Fibroblast of villous mesenchyme (primary cell): ENCODE measurements at places on chromosomes 6 and 20. TPM values are rescaled to one million over a fixed set of nuclear protein-coding genes. Genes with fewer than 3 reads are reported as not detected.

DNA sequence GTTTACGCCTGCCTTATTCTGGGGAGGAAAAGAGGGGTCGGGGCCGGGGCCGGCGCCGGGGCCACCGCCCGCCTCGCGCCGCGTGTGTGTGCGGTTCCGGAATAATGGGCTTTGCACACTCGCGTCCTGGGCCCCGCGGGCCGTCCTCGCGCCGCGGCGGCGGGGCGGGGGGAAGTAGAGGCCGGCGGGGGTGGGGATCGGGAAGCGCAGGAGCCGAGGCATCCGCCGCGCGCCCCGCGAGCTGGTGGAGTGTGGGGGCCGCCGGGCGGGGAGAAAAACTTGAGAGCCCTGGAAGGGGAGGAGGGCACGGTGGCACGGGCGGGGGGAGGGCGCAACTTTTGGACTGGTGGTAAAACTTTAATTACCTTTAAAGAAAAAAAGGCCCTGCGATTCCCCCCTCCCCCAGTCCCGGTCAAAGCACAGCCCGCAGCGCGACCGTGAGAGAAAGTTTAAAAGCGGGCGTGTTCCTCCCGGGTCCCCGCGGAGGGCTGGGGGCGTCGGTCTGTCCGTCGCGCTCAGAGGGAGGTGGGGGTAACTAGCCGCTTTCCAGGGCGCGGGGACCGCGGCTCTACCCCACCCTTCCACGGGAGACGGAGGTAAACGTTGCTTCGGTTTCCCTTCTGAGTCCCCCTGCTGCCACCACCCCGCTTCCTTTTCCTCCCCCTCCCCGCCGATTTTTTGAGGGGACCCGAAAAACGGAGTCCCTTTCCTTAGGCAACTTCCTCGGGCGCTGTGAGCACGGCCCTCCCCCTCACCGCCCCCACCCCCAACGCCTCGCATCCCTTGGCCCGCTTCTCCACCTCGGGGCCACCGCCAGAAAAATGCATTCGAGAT lies 1.9 kb downstream of the L3MBTL3 start:
- DNase-seq, result no peak

- no peak for DNase-seq
These were observed 10.7 kb upstream of the TNFAIP3 start for GRCh38 chr6:137856138-137856898.

DNA sequence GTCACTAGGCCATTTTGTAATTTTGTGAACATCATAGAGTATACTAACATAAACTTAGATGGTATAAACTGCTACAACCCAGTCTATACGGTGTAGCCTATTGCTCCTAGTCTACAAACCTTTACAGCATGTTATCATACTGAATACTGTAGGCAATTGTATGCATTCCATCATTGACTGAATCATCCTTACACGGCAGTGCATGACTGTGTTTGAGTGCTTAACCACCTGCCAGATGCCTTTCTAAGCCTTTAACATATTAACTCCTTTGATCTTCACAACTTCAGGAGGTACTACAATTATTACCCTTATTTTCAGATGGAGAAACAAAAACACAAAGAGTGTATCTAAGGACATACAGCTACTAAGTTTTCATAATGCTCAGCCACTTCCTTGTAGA lies 14.0 kb downstream of the DPPA5 start:
- DNase-seq, result no peak

- peak; percentile 81 for DNase-seq
These were observed 259.9 kb downstream of the BMP7 start for GRCh38 chr20:57006411-57007170.

DNA sequence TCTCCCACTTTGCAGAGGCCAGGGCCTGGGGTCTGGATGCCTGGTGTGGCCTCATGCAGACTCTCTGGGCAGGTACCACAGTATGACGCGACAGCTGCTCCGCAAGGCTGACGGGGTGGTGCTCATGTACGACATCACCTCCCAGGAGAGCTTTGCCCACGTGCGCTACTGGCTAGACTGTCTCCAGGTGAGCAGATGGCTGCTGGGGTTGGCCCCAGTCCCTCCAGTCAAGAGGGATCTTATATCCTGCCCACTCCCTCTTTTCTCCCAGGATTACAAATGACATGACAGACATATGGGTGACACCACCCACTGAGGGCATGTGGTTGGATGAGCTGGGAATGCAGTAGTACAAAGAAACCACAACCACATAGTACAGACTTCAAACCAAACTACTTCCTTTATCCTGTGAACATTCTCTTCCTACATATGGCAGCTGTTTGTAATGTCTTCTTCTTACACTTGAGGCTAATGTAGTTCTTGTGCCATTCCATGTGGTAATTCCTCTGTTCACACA lies 29.9 kb downstream of the RAB44 start:
- DNase-seq, result no peak

GRCh38 chr20:59123011-59123677 lies 40.5 kb upstream of the ZNF831 start:
- DNase-seq, result no peak

- peak; percentile 66 for DNase-seq
These were observed 155.8 kb downstream of the MBOAT1 start for GRCh38 chr6:20056350-20056992.

DNA sequence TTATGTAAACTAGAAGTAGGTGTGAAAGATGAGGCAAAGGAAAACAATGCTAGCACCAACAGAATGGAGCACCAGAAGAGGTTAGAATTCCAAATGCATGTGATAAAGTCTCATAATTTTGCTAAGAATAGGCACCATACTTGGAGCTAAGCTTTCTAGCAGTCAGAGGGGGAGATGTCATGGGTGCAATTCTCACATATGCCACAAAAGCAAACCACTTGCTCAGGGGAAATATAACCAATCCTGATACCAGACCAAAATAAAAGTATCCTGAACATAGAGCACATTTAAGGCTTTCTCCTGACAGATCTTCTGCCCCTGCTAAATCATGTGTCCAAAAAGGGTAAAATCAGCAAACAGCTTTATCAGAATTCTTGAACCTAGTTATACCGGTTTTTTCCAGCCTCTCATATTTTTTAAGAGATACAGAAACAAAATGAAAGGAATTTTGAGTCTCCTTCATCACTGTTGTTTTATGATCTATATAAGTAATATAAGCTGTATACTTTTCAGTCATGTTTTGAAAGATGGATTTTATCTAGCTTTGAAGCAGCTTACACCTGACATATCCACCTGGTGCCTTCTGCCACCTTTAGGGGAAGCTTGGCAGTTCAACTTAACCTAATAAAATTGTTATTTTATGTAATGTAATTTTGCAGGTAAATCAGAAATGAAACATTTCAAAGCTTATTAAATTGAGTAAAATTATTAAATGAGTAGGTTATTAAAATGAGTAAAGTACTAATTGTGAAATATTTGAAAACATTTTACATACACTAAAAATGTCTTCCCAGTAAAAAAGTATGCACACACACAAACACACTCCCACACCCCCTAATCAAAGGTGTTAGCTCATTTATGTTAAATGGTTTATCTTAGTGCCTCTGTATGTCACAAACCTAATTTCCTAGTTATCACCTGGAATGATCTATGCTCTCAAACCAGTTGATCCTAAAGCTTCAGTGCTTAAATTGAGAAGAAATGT lies 2.8 kb downstream of the SPO11 start:
- no peak for DNase-seq

- DNase-seq, result no peak
These were observed 2.5 kb downstream of the PERP start for GRCh38 chr6:138104618-138105213.

GRCh38 chr6:35920793-35921732 lies at the start of gene SRPK1:
Gene SRPK1 (minus strand): TSS chr6:35921098. CDS start chr6:35921056, 42 bp downstream.
- peak; percentile 76 for DNase-seq

- no peak for DNase-seq
These were observed 231.3 kb upstream of the MARCKS start for GRCh38 chr6:113625850-113626249.

DNA sequence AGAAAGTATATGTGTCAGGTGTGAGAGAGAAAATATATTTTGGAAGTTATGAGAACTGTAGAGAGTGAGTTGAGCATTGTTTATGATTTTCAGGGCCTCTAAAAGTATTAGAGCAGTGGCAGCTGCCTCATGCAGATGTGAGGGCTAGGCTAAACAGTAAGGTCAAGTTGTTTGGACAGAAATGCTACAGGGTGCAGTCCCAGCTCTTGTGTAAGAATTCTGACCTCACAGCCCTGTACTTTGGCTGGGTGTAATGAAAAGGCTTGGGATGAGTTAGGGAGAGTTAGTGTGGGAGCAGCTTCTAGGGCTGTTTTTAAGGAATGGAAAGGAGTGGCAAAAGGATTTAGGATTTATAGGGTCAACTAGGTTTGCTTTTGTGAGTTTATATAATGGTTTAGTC lies 764.8 kb upstream of the ADGRB3 start:
- peak; percentile 57 for DNase-seq

DNA sequence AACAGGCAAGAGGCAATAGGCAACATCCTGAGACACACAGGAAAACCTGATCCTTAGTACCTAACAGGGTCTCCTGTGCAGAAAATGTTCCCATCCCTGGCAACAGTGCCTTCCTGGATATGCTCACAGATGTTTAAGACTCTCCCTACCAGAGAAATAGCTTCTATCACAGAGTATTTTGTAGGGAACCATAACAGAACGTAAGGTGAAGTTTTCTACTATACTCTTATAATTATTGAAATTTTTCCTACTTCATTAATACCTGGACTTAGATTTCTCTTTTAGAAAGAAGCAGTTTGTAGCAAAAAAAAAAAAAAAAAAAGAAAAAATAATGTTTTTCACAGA lies 33.5 kb upstream of the LGSN start:
- no peak for DNase-seq

DNA sequence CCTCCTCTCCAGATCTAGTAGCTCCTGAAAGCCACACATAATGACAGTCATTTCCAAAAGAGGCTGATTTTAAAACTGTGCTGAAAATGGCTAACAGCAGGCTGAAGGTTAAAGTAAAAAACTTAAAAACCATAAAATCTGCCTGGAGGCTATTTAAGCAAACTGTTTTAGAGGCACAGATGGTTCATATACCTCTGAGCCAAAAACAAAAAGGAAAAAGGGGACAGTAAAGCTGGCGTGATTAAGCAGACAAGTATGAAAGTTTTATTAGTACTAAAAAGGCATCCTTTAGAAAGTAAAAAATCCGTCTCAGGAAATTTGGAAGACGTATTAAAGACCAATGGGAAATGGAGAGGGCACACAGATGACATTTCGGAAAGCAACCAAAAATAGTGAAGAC lies 55.8 kb downstream of the SOBP start:
- DNase-seq, result peak; percentile 55

GRCh38 chr20:9024606-9025005 lies 44.3 kb upstream of the PLCB4 start:
- no peak for DNase-seq

DNA sequence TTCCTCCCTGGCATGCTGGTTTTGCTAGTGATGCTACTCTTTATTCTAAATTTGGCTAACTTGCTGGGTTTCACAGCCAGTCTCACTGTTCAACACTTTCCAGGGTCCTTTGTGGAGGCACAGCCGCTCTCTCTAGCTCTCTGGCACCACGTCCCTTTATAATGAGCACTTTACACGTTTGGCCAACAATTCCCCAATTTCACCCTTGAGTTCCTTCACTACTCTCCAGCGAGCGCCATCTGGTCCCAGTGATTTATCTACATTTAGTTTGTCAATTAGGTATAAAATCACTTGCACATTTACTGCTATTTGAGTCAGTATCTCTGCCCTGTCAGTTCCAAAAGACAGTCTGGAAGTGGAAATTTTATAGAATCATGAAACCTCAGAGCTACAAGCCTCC lies 241.9 kb upstream of the MOCS1 start:
- DNase-seq, result no peak

- DNase-seq, result peak; percentile 56
These were observed 105.4 kb downstream of the PERP start for GRCh38 chr6:138001750-138002349.

DNA sequence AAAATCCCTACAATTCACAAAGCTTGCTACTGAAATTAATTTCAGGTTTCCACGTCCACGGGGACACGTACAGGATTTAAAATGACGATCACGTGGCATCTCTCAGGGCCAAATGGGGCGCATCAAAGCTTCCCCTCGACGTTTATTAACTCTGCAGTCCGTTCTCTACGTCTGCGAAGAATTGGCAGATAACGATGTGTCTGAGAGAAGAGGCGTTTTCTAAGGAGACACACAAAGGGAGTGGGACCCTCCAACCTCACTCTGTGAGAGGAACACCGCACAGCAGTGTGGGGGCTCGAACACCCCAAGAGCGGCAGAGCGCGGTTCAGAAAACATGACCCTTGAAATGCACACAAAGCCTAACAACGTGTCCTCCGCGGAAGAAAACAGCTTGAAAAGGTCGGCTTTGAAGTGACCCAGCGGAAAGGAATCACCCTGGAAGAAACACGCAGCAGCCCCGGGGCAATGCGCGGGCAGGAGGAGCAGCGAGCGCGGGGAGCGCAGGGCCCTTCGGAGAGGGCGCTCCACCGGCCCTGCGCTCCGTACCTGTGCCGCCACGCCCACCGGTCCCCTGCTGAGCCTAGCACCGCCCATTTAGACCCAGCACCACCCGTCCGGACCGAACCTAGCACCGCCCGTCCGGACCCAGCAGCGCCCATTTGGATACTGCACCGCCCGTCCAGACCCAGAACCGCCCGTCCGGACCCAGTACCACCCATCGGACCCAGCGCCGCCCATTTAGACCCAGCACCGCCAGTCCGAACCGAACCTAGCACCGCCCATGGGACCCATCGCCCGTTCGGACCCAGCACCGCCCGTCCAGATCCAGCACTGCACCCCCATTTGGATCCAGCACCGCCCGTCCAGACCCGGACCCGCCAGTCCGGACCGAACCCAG lies 1.1 kb upstream of the AFDN start:
- peak; percentile 28 for DNase-seq

- DNase-seq, result peak; percentile 91
These were observed 30.4 kb upstream of the PNRC1 start for GRCh38 chr6:89050155-89050554.

DNA sequence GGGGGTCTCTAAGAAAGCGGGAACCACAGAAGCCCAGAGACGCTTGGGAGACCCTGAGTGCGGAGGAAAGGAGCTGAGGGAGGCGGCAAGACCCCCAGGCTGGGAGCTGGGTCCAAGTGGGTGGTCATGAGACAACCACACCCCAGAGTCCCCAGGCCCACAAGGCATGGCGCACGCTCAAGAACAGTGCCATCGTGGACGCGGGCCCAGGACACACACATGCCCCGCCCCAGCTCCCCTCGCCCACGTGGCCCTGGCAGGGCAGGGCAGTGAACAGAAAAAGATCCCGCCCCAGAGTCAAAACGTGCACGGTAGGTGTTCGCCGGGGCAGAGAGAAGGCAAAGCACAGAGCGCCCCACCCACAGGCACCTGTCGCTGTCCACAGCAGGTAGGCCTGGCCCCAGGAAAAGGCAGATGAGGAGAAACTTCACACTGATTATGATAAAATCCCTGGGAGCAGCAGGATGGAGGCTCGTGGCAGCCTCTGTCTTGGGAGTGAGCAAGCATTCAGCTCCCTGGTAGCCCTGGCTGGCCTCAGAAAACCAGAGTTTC lies 50.0 kb downstream of the BPIFB1 start:
- DNase-seq, result no peak

GRCh38 chr6:8172530-8172929 lies 70.2 kb upstream of the EEF1E1 start:
- DNase-seq, result no peak

The TBXT gene
- not detected in 2 replicates for total RNA-seq

The C6orf15 gene
- total RNA-seq, result not detected in 2 replicates

The TRIM15 gene
- not detected in 2 replicates for total RNA-seq

The HLA-DMB gene
- total RNA-seq, result 1.7 TPM in 1 of 2 replicates, not detected in the other

The REV3L gene
- total RNA-seq, result 40.6 and 54.8 TPM in 2 replicates

The ENPP5 gene
- 0.32 and 0.43 TPM in 2 replicates for total RNA-seq

The UNC5CL gene
- total RNA-seq, result under 0.01 TPM in 2 replicates

The VSX1 gene
- not detected in 2 replicates for total RNA-seq
